ENCODE measurements at places on chromosomes 2 and 18. TPM values are rescaled to one million over a fixed set of nuclear protein-coding genes. Genes with fewer than 3 reads are reported as not detected.

DNA sequence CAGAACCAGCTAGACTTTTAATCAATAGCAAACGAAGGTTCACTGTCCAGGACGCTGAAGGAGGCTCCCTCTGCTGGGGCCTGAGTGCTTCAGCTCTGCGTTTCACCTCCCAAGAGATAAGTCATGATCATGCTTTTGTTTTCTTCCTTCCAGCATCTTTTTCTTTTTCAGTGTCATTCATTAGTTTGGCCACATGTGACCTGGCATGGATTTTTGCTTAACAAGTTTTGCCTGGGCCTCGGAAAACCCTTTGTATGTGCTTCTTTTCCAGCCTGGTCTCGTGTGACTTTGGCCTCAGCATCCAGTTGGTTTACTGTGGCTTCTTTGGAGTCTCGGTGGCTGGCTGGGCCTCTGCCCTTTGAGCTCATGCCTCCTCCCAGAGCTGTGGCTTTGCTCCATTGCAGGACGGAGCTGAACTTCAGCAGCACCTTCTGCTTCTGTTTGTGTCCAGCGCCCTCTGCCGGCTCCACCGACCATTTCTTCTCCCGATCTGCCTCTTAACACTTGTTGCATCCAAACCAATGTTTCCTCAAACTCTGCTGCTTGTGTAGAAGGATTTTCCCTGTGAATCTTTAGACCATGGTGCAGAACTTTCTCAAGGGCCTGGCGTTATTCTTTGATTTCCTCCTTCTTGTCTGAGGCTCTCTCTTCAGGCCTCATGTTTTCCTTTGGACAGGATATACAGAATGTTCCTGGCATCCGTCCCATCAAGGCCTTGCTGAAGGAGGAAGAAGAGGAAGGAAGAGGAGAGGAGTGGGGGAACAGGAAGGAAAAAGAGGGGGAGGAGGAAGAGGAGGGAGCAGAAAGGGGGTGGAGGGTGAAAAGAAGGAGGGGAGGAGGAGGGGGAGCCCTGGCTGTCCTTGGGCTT, 23.6 kb upstream of the HES6 start:
- DNase-seq, result peak; percentile 91

GRCh38 chr18:58638441-58638840, 9.6 kb upstream of the ALPK2 start:
- DNase-seq, result no peak

Gene ADAM23
- 21.3 TPM for total RNA-seq

DNA sequence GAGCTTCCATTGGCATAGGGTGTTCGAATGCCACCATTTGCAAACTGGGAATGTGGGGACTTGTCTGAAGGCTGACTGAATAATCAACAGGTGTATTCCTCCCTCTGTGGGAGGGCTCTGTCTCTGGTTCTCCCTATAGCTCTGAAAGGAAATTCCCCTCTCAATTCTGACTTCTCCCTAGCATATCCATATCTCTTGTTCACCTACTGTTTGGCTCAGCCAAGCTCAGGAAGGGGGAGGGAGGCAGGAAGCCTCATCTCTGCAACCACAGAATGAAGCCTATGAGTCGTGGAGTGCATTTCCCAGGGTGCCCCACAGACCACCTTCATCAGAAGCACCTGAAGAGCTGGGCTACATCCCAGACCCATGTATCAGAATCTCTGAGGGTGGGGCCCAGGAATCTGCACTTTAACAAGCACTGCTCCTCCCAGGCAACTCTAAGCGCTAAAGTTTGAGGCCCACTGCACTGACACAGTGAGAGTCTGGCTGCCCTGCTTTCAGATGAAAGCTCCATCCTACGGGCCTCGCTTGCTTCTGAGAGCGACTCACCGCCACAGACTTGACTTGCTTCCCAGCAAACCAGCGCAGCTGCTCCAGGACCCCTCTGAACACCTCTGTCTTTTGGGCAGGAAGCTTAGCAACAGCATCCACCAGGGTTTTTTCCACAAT, 32.0 kb downstream of the XDH start:
- DNase-seq, result no peak

Gene TUBA3E
- total RNA-seq, result not detected

DNA sequence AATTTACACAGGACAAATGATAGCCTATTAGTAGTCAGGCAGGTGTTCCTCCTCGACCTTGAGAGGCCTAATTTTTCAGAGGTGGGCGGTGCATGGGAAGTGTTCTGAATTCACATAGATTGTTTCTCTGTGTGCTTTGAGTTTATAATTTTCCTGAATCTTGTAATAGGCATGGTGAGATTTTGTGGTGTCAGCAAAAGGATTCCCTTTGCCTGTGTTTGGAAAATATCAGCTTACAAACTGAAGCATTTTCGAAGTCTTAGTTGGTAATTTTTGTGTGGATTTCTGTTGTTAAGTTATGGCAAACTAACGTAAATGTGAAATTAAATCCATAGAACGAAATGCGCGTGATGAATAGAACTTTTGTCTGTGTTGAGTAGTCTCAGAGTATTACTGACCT, 194.0 kb upstream of the RBMS1 start:
- no peak for DNase-seq

GRCh38 chr2:113406114-113406513, 31.4 kb upstream of the ZNG1B start:
- no peak for DNase-seq

DNA sequence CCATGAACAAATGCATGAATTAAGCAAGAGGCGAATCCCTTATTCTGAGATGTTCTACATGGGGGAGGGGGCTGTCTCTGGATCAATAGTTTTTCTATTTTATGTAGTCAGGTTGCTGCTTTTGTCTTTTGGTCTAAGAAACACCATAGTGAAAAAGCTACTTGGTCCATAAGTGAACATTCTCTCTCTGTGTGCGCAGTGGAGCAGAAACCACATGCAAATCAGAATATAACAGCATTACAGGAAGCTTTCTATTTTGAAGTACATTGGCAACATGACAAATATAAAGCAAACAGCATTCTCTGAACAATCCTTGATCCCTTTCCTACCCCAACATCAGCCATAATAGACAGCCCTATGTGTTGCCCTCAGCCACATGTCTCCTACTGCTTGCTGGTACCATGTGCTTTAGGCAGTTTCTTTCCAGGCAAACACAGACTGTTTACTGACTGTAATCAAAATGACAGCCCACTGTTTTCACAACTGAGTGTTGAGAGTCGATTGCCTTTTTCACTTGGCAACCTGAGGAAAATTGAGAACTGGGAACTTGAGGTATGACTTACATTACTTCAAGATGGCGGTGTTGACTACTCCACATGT, 10.6 kb downstream of the SCN3A start:
- DNase-seq, result no peak

Gene M1AP
- 4.8 TPM for total RNA-seq

DNA sequence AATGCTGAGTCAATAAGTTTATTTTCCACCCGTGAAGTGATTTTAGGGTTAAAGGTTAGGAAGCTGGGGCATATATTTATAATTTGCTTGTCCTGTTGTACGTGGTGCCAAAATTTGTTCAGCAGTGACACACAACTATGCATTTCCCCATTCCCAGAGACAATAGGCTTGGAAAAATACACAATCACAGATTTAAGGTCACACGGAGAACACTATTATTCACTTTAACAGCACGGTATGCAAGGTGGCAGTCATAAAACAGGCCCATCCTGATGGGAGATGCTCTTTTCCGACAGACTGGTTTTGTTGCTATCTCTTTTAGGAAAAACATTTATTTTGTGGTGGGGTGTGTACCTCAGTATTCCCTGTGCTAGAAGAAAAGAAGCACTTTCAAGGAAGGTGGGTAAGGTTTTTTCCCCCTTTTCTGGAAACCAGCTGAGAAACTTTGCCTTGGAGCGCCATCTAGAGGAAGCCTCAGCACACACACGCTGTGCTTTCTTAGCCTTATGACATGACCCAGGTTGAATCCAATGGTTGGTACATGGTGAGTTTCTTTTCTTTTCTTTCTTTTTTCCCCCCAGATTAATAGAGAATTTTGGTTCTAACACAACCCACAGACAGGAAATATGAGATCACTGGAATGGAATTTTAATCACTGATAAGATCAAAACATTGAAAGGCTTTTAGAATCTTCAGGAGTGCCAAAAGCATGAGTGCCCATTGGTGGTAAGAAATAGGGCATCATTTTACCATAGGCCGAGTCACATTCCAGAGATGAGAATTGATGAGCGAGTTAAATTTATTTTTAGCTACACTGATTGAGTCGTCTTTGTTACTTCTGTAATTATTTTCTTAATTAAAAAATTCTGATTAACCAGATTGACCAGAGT, 332.1 kb downstream of the AGPS start:
- peak; percentile 13 for DNase-seq

GRCh38 chr18:12254136-12254819, at the start of gene CIDEA:
Gene CIDEA, plus strand, starts transcription at chr18:12254361. Its CDS starts 23 bp downstream, at chr18:12254384.
- DNase-seq, result no peak

- no peak for DNase-seq
These were observed 255.6 kb downstream of the OSR1 start for GRCh38 chr2:19102696-19103423.

DNA sequence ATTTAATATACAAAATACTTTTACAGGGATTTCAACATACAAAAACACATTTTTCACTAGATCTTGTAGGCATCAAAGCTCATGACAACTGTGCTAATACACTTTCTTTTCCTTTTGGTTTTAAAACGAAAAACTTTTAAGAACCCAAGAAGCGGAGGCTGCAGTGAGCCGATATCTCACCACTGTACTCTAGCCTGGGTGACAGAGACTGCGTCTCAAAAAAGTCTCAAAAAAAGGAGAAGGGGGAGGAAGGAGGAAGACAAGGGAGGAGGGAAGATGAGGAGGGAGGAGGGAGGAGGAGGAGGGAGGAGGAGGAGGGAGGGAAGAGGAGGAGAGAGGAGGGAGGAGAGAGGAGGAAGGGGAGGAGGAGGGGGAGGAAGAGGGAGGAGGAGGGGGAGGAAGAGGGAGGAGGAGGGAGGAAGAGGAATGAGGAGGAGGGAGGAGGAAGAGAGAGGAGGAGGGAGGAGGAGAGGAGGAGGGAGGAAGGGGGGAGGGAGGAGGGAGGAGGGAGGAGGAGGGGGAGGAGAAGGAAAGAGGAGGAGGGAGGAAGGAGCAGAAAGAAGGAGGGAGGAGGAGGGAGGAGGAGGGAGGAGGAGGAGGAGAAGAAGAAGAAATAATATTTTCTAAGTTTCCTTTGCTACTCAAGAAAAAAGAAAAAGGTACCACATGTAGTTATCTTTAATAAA, 13.8 kb downstream of the ROCK2 start:
- DNase-seq, result no peak

Gene QPCT
- 3.9 TPM for total RNA-seq

Gene GRB14
- 11.6 TPM for total RNA-seq

- DNase-seq, result no peak
These were observed 166.0 kb downstream of the NCK2 start for GRCh38 chr2:105910497-105911238.

DNA sequence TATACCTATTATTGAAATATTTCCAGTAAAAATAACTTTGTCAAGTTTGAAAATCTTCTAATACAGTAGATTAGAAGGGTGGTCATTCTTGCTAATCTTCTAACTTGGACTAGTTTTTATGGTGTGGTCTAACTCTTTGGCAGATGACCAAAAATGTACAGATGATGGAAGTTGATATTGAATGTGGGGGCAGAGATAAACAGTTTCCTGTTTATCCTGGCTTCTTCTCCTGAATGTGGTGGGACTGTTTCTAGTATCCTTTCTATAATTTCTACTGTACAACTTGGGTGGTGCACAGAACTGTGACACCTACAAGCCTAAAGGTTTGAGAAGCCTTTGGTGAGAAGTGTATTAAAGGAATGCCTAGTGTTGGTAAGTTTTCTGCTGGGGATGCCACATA, 178.7 kb downstream of the PDE11A start:
- DNase-seq, result no peak

Gene KIAA2012
- total RNA-seq, result not detected

- DNase-seq, result no peak
These were observed 42.4 kb downstream of the HPCAL1 start for GRCh38 chr2:10345126-10345525.

GRCh38 chr2:223896833-223897311, 48.3 kb downstream of the WDFY1 start:
- no peak for DNase-seq

Gene OSGEPL1
- 15.7 TPM for total RNA-seq

Gene ARHGEF33
- total RNA-seq, result 0.95 TPM

GRCh38 chr2:191501561-191502168, 176.3 kb upstream of the NABP1 start:
- DNase-seq, result no peak

- DNase-seq, result no peak
These were observed 246.8 kb upstream of the RAB6C start for GRCh38 chr2:129732630-129733026.

- no peak for DNase-seq
These were observed 11.4 kb downstream of the XIRP2 start for GRCh38 chr2:166899676-166900075.

Gene C1GALT1C1L
- total RNA-seq, result not detected

- no peak for DNase-seq
These were observed 92.9 kb upstream of the RNF152 start for GRCh38 chr18:61985681-61986080.

- DNase-seq, result no peak
These were observed 32.5 kb downstream of the RNF152 start for GRCh38 chr18:61860302-61860701.

GRCh38 chr2:96163768-96164429, 18.7 kb upstream of the DUSP2 start:
- DNase-seq, result no peak

DNA sequence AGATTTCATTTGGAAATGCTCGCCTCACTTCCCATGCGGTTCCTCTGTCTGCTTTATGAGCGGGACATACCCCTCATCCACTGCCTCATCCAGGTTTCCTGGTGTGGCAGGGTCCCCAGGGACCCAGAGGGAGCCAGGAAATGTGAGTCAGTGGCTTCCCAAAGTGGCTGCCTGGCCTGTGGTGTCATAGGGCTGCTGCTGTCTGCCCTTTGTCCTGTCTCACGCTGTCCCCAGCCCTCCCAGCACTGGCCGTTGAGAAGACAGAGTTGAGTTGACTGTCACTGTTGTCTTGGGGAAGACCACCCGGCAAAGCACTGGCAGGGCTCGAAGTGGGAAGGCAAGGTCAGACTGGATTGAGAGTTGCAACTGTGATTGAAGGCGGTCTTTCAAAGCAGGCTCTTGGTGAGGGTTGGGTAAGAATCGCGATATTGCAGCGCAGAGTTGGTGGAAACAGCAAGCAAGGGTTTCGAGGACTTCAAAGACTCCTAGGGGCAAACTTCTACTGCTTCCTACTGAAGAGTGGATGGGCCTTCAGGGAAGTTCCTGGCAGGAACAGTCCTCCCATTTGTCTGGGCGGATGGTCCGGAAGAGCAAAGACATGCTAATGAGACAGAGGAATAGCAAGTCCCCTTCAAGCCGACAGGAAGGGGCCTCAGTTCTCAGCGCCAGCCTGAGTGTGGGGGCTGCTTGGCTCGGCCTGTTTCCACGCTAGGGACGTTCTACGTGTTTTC, 33.9 kb downstream of the RAB31 start:
- DNase-seq, result no peak
